HFFc6 (cell line): ENCODE measurements at places on chromosomes 11 and 22.

DNA sequence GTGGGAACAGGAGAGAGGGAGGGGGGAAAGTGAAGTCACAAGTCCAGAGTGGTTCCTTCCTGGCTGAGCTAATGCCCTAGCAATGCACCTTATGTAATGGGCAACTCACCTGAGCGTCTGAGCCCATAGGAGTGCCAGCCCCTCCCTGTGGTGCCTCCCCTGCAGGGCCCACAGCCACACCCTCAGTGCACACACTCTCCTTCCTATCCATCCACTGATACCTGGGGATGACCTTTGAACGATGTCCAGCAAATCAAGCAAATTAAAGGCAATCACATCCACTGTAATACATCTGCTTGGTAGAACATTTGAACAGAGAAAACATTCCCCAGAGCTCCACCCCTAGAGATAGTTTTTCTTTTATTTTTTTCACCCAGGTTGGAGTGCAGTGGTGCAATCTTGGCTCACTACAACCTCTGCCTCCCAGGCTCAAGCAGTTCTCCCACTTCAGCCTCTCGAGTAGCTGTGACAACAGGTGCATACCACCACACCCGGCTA, 19.6 kb upstream of the MICAL2 start:
- DNase-seq = no peak

- DNase-seq = no peak
These were observed 23.6 kb downstream of the NARS2 start for GRCh38 chr11:78551066-78551465.

GRCh38 chr22:35616043-35616442, 1.1 kb downstream of the MB start:
- peak; percentile 4 for DNase-seq

- DNase-seq = no peak
These were observed 1480.0 kb downstream of the TBC1D22A start for GRCh38 chr22:48242461-48242864.

DNA sequence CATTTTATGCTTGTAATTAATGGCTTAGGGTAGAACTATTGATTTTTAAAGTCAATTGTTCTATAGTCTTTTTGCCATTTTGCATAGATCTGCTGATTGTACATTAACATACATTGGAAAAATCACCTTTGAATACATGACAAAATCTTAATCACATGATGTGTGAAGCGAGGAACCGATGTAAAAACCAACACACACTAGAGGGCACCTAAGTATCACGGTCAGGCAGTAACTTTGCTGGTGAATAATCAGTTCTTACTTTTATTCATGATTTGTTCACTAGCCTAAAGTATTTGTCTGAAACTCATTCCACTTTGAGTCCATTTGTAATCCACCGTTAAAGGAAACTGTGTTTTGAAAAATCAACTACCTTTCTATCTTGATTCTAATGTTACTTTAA, 28.2 kb downstream of the JHY start:
- peak; percentile 34 for DNase-seq

GRCh38 chr11:61056571-61056970, 45.7 kb upstream of the CD5 start:
- no peak for DNase-seq

- no peak for DNase-seq
These were observed 30.7 kb downstream of the FGF4 start for GRCh38 chr11:69744435-69744834.

DNA sequence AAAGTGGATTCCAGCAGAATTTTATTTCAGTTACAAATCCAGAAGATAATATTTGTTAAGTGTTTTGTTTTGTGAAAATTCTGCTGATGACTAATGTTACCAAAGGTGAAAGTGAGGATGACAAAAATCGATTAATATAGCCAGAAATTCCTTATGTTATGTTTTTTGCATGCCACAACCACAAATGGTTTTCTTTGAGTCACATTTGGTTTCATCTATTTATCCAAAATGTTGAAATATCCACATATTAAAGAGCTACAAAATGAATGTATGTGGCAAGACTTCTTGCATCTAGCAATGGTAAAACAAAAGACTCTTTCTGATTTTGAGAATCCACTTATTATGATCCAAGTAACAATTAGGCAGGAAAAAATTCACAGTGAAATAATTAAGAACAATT, 150.1 kb upstream of the LRRC4C start:
- DNase-seq = no peak

GRCh38 chr11:2258501-2259465, 11.6 kb downstream of the ASCL2 start:
- no peak for DNase-seq

- peak; percentile 57 for DNase-seq
These were observed 30.8 kb downstream of the SYTL2 start for GRCh38 chr11:85779956-85780640.

DNA sequence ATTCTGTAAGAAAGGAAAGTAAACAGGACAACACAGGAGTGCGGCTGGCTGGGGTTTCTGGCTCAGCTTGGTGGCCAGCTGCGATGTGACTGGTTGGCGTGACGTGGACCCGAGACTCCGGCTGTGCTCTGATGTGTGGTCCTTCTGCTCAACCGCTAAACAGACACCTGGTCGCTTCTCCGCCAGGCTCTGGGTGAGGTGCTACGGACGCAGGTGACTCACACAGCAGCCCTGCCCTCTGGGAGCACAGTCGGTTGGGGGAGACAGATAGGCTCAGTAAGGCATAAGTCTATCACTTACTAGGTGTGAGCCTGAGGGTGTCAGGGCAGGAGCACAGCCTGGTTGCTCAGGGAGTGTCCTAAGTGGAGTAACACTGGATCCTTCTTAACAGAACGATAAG, 8.2 kb downstream of the RTL6 start:
- DNase-seq = no peak

DNA sequence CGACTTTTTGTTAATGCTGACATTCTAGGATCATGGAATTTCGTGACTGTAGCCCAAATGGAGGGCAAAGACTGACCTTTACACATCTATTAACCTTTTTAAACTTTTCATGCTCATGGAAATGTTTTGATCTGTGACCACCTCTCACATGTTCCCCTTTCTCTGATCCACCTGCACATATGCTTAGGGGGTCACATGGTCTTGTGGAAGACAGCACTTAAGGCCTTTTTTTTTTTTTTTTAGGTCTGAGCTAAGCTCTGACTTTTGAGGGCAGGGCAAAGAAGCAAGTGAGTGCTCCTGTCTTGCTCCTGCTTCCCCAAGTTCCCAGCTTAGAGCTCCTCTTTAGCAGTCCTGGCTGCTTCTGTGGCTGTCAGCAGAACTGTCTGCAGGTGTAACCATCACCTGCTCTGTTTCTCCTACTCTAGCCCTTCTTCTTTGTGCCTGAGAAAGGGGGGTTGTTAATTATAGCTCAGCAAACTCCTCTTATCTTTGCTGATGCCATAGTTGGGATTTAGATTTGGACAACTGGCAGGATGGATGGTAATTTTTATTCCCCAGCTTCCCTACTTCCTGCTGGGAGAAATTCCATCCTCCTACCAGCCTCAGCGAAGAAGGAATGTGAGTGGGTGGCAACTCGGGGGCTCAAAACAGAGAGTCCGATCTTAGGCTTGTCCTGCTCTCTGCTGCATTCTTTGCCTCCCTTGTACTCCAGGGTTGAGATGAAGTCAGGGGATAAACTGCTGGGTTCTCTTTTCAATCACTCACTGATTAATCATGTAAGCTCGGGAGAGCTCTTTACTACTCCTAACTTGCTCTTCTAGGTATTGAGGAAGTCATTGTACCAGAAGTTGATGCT, 64.4 kb downstream of the GRAMD1B start:
- DNase-seq = peak; percentile 33

- peak; percentile 45 for DNase-seq
These were observed 889.7 kb upstream of the API5 start for GRCh38 chr11:42422090-42422489.

DNA sequence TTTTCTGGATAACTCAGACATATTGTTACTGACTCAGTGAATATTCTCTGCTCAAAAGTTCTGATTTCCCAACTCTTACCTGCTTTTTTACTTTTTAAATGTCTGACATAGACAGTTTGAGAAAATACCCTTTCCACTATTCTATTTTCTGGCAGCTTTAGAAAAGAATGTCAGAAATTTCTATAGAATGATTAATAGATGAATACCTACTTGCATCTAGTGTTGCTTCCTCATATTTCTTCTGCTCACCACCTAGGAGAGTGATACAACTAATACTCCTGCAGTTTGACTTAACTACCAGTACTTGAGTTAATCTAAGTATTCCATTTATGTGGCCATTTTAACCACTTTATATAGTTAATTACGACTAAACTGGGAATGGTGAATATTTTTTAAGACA, 55.2 kb downstream of the KDM2A start:
- no peak for DNase-seq

GRCh38 chr11:61699737-61700160, 19.6 kb downstream of the DAGLA start:
- no peak for DNase-seq

- DNase-seq = no peak
These were observed 24.4 kb downstream of the USP47 start for GRCh38 chr11:11866203-11866602.

- DNase-seq = peak; percentile 31
These were observed 314.4 kb downstream of the AASDHPPT start for GRCh38 chr11:106391771-106392420.

DNA sequence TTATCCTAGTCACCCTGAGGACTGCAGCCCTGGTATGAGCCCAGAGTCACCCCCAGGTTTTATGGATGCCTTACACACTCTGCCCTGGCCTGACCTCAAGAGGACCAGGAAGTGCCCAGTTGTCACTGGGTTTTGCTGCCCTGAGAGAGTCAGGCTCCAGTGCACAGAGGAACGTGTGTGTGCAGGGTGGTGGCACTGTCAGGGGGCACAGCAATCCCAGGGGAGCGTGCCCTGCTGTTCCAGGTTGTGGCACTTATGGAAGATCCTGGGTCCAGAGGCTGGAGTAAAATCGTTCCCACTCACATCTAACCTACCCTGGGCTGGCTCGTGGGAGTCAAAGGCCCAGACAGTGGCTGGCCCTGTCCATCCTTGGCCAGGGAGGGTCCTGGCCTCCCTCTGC, 7.6 kb downstream of the APOBEC3A start:
- no peak for DNase-seq

GRCh38 chr22:45224331-45224730, 16.4 kb downstream of the KIAA0930 start:
- DNase-seq = no peak

- no peak for DNase-seq
These were observed 310.2 kb upstream of the ZC3H12C start for GRCh38 chr11:109783014-109783413.

- DNase-seq = peak; percentile 77
These were observed 4.7 kb downstream of the TCIRG1 start for GRCh38 chr11:68043349-68044144.
